Fibroblast of skin of left quadriceps (primary cell): ENCODE measurements at places on chromosomes 7 and 10.

- no peak for DNase-seq
Measured at GRCh38 chr10:62457196-62457595, 83.0 kb downstream of the ZNF365 start.

DNA sequence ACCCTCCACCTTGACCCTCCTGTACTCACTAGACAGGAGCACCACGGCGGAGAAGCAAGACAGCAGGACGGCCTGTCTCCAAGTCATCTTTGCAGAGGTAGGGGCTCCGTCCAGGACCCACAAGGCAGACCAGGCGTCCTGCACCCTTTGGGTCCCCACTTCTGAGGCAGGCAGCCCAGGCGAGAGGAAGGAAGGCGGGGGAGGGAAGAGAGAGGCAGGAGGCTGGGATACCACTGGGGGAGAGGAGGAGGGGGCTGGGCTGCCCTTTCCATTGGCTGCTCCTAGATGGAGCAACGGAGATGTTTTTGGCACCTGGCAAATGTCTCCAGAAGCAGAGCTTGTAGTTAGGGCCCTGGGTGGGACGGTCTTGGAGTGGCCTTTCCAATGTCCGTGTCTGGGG is at the start of gene UCMA:
UCMA (minus strand) TSS at position 203 of the 400 bp plus-strand sequence; CDS start at position 87, 116 bp downstream.
- no peak for DNase-seq

- peak; percentile 53 for DNase-seq
Measured at GRCh38 chr10:95303535-95303934, 12.7 kb upstream of the PDLIM1 start.

- DNase-seq: no peak
Measured at GRCh38 chr7:103124429-103124979, 24.4 kb downstream of the NAPEPLD start.

DNA sequence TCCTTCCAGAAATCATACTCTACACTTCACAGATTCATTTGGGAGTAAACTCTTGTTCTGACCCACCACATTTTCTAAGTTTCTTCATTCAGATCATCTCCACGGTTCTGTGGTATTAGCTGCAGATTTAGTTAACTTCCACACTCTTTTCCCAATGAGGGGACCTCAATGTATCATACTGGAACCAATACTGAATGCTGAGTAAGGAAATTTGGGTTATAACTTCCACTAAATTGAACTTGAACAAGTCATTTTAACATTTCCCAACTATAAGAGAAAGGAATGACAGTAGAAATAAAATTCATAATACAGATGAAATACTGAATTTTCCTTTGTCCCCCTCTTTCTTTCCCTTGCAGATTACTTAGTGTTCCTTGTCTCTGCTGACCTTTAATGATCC is 131.4 kb downstream of the VPS41 start:
- DNase-seq: no peak

- DNase-seq: no peak
Measured at GRCh38 chr7:131183611-131184119, 144.0 kb upstream of the MKLN1 start.

DNA sequence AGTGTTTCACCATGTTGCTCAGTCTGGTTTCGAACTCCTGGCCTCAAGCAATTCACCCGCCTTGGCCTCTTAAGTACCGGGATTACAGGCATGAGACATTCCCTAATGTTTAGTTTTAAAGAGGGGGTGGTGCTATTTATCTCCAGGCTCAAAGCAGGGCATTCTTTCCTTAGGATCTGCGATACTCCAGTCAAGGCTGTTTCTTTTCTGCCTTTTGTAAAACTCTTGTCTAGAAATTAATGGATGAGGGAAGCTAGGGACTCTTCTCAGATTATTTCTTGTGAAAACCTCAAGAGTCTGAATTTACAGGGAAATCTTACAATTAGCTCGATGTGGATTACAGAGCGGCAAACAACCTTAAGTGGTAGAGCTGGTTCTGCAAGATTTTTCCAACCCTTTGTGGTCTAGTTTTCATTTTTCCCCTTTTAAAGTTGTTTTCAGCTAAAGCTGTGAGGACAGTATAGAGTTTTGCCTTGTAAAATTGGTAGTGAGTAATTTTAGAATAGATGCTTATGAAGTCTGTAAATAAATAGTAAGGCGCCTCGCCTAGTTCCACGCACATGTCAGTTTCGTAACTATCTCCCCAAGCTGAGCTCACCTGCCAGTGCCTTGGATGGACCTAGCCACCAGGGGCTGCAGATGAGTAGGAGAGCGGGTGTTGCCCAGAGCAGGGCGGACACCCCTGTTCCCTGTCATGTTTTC is 53.1 kb downstream of the CUX1 start:
- DNase-seq: no peak

DNA sequence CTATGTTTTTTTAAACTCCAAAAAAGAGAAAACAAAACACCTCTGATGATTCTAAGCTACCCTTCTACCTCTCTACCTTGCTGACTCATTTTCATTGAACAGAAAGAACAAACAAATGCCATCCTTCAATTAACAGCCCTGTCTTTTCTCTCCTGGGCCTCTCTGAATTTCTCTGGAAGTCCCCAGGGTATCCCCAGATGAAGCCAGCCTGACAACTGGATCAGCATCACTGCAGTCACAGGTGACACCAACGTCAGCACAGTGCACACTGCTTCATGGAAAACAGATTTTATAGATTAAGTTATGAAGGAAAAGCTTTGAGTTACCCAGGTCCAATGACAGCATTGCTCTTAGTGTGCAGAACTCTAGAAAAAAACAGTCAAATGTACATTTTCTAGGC is 5.7 kb downstream of the HUS1 start:
- DNase-seq: no peak

DNA sequence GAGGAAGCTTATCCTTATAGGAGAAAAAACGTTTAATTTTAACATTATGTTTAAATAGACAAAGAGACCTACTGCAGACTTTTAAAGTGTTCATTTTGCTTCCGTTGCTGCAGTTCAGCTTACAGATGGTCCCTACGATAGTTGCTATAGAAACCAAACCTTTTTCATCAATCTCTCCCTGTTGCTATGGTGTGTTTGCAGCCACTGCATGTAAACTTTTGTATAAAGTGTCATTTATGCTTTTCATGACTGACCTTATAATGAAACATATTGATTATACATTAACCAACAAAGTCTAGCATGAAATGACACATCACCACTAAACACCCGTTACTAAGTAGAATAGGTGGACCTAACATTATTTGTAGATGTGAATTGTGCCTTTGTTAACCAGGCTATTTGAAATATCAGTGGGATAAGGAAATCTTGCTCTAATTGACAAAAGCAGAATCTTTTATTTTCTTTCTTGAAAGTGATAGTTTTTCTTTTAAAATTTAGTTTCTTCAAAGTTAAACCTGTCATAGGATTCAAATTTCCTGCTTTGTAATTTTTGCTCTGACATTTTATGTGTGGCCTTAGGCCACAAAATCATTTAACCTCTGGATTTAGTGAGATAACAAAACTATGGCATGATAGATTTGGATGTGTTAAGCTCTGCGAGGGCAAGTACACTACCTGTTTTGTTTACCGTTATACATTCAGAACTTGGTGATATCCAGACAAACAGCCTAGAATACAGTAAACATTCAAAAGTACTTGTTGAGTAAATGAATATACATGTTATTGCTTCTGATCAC is 64.0 kb downstream of the CACNB2 start:
- no peak for DNase-seq

DNA sequence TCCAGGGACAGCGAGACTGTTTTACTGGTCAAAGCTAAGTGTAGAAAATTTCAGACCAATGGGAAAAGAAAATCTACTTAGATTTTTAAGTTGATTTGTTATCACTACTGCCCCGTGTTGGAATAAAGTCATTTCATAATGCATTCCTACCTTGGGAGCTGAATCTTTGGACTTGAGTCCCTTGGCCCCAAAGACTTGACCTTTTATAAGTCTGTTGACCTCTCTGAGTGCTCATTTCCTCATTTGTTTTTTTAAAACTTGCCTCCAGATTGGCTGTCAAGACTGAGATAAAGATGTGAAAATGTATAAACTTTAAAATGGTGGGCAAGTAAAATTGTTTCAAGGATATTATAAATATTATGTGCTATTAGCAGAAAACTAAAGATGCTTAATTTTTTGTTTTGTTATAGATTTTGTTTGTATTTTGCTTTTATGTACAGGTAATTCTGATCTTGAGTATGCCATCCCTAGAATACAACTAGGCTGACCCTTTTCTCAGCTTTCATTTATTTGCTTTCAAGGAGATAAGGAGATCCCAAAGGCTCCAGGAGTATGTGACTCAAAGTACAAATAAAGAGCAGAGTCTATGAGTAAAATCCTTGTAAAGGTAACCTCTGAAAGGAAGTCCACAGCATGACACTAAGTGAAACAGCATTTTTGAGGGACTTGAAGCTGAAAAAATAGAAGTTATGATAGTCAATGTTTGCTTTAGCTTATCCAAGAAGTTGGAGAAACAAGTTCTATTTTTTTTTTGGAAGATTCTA is 54.6 kb downstream of the TMEM26 start:
- no peak for DNase-seq

GRCh38 chr7:65798111-65799075 is 74.5 kb upstream of the VKORC1L1 start:
- DNase-seq: peak; percentile 21

GRCh38 chr10:123294109-123294508 is 139.9 kb downstream of the BUB3 start:
- DNase-seq: no peak

DNA sequence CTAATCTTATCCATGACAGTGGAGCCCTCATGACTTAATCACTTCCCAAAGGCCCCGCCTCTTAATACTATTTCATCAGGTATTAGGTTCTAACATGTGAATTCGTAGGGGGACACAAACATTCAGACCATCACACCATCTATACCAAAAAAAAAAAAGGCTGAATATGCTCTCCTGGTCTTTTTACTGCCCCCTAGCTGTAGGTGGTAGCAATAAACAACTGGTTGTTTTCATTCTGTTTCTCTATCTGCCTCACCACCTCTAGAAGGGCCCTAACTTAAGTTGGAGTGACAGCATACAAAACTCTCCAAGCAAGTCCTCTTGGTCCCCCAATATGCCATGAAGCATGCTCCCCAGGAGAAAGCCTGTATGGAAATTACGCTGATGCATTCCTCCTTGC is 94.1 kb downstream of the GRM8 start:
- DNase-seq: no peak

GRCh38 chr7:155840909-155841308 is 28.6 kb upstream of the SHH start:
- DNase-seq: no peak

DNA sequence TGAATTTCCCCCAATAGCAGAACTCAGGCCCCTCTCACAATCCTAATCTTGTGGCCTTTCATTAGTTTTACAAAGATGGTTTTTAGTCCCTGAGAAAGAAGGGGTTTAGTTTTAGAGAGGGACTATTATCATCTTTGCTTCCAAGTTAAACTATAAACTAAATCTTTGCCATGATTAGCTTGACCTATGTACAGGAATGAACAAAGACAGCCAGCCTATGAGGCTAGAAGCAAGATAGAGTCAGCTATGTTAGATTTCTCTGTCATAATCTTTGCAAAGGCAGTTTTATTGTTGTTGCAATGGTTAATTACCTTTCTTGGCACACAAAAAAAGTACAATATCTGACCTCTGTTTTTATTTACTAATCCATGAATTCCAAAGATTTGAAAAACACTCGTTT is 19.1 kb downstream of the RNF133 start:
- no peak for DNase-seq

DNA sequence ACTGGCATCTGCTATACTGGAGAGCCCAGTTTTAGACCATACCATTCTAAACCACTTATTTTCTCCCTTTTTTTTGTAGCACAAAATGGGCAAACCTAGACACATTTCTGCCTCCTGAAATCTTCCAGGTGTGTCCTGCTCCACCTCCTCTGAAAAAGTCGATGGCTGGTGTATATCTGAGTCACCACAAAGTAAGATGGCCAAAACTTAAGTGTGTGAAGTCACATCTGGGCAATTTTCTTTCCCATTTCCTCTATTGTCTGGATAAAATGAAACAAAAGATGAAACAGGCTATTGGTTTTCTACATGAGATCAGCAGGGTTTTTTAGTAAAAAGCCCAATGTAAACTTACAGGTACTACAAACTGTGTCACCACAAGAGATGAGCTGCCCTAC is 65.5 kb downstream of the OSBPL3 start:
- no peak for DNase-seq

- DNase-seq: peak; percentile 11
Measured at GRCh38 chr7:112937651-112938415, 147.6 kb upstream of the TMEM168 start.

GRCh38 chr7:88664630-88665233 is 94.8 kb upstream of the ZNF804B start:
- DNase-seq: peak; percentile 16

DNA sequence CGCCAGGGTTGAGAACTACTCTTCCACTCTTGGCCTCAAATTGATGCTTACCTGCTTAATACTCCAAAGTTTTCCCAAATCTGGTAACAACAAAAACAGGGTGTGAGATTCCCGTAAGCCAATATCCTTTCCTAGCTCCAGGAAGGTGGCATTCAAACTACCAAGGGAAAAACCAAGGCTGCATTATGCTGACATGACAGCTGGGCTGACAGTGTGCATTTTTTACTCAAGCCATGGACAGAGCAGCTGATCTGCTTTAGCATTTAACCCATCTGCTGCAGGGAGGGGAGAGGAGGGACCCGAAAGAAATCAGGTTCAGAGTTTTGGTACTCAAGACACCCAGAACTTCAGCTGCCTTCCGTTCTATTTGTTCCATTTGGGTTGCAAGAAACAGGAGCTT is 49.8 kb upstream of the RAPGEF5 start:
- DNase-seq: no peak

GRCh38 chr7:90081621-90082020 is 72.6 kb upstream of the STEAP1 start:
- DNase-seq: no peak

DNA sequence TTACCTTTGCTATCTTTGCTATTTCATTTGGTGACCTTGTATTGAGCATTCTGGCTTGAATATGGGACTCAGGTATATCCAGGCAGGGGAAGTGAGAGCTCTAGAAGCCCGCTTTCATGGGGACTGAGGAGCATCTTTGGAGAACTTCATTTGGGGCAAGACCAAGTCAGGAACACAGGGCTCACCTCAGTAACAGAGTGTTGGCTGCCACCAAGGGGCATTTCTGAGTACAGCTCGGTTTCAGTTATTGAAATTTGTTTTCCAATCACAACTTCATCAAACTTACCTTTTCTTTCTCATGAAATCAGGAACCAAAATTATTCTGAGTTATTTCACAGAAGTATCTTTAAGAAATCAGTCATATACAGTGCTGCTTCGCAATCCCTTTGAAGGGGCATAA is 337.2 kb downstream of the C7orf25 start:
- DNase-seq: no peak

DNA sequence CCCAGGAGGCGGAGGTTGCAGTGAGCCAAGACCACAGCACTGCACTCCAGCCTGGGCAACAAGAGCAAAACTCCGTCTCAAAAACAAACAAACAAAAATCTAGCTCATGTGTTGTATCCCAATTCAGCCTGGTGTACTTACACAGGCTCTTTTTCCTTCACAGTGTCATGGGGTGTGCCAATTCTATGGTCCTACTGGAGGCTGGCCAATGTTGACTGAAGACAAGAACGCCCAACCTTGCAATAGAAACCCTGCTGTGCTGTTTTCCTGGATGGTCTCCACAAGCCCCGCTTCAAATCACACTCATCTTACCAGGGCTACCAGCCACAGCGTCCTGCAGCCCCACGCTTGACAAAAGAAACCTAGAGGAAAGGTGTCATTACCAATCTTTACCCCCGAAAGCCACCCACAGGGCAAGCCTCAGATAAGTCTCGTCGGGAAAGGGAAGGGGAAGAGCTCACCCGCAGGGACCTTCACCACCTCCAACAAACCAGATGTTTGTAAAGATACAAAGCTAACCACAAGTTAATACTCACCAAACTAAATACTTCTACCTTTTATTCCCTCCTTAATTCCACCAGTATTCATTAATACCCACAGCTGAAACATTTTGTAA is 64.8 kb downstream of the TNS3 start:
- no peak for DNase-seq

- no peak for DNase-seq
Measured at GRCh38 chr7:128007303-128007680, 23.9 kb downstream of the LRRC4 start.
